ENCODE measurements at places on chromosomes 4 and X.

GRCh38 chrX:149513825-149514428 lies 8.8 kb upstream of the IDS start:
- no peak for DNase-seq

GRCh38 chrX:115560978-115561604 lies at the start of gene PLS3:
TSS of gene PLS3 (plus strand) at chrX:115561174. CDS start at chrX:115610251, 49,077 bp downstream.
- DNase-seq, result peak; percentile 71

GRCh38 chrX:24204331-24204730 lies 54.8 kb downstream of the ZFX start:
- no peak for DNase-seq

DNA sequence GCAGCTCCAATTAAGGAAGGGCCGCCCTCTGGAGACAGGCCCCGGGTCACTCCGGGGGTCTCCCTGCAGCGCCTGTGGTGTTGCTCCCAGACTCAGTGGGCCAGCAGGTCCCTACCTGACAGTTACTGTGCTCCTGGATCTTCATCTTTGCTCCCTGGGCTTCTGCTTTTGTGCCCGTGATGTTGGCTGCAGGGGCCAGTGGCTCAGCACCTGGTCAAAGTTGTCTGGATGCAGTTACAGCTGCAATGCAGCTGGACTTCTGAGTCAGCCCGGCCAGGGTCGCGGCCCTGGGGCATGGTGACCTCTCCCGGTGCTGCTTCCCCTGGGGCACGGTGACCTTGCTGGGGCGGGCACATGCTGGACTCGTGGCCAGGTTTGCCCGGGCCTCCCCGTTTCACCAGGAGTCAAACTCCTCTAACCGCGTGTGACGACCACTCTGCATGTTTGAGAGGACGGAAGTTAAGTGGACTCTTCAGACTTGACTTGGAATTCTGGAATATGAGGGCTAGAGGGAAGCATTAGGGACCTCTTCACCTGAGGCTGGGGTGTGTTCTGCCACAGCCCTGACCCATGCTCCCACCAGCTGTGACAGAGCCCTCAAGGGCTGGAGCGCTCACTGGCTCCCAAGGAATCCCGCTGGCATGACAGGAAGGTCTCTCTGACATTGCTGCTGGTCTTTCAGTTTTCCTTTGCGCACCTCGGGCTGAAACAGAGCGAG lies 3.7 kb downstream of the CTAG2 start:
- no peak for DNase-seq

DNA sequence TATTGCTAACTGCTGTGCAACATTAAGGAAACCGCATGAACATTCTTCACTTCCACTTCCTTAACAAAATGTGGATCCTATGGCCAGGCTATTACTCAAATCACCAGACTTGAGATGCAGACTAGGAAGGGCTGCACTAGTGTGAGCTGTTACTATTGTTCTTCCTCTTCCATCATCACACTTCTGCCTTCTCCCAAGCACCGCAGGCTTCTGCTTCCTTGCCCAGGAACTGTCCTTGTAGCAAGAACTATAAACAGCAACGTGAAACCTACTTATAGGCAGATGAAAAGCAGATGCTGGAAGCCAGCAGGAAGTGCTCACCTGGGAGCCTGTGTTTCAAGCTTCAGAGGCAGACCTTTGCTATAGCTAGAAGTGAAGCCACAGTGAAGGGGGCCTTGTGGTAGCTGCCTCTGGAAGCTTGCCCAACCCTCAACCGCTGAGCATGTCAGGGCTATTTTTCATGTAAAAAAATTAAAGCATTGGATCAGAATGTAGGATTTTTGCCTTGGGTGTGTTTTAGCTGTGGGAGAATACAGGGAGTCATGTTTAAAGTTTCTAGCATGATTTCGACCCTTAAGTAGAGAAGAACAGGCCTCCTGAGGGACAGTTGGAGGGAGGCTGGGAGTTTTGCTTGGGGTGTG lies 43.9 kb downstream of the CLNK start:
- no peak for DNase-seq

DNA sequence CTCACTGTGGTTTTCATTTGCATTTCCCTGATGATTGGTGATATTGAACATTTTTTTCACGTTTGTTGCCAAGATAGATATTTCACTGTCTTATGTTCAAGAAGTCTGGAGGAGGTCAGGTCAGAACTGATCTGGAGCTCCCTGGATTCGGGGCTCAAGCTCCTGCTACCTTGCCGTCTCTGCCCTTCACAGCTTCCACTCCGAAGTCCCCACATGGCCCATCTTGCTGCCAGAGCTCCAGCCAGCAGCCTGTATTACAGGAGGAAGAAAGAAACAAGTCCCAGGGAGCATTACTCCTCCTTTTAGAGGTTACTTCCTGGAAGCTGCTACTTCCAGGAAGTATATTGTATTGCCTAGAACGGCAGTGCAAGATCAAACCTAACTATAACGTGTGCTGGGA lies 17.9 kb upstream of the CDKN2AIP start:
- DNase-seq, result no peak

GRCh38 chrX:1743105-1743504 lies 128.2 kb downstream of the ASMT start:
- no peak for DNase-seq

DNA sequence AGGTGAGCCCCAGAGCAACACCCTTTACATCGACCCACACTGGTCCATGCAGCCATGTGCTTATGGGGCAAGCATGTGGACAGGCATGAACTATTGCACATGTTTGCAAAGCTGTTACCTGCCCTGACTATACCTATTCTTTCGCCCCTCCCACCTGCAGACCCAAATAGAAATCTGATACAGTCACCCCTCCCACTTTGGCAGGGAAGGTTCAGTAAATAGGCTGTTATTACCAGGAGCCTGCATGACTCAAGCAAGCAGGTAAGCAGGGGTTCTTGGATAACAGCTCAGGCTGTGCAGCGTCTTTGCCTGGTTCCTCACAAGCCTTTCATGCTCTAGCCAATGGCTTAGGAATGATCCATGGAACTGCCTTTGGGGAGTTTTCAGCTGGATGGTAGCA lies 122.7 kb upstream of the DIPK2B start:
- no peak for DNase-seq

GRCh38 chr4:37847311-37847884 lies 20.9 kb downstream of the PGM2 start:
- no peak for DNase-seq

GRCh38 chr4:158020176-158020575 lies 152.6 kb downstream of the GASK1B start:
- no peak for DNase-seq

DNA sequence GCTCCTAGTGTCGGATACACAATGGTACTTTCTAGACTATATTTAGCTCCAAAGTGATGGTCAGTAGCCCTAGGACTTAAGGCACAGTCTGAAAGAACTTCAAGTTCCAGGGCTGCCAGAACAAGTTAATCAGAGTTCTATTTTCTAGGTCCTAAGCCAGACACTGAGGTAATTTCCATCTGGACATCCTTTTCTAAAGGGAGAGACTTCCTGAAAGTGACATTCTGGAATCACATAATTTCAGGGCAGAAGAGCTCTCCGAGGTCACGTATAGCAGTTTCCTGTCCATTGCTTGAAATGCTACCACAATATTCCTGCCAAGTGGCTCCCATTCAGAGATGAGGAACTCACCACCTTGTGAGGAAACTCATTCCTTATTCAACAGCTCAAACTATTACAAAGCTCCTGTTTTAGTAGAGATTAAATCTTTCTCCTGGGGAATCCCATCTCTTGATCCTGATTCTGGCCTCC lies 117.9 kb downstream of the COL25A1 start:
- no peak for DNase-seq

DNA sequence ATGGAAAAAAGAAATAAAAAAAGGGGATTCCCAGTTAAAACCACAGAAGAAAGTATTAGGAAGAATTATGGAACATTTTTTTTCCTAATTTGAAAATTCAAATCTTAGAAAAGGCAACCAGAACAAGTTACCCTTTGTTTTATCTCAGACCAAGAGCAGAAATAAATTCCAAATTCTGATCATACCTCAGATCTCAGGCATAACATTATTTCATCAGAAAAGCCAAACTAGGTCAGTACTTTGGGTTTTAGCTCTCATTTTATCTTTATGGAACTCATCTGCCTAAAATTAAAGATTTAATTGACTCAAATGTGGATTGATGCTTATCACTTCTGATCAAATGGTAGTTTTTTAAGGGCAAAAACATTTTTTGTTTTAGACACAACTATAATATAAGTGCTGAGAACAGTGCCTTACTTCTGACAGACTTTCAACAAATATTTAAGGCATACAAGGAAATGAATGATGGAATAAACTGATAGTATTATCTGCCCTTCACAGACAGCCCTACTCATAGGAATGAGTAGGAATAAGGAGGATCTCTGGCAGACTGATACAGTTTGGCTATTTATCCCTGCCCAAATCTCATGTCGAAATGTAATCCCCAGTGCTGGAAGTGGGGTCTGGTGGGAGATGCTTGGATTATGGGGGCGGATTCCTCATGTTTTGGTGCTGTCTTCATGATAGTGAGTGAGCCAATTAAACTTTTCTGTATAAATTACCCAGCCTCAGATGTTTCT lies 245.3 kb upstream of the PITX2 start:
- DNase-seq, result no peak

GRCh38 chrX:21373637-21374162 lies 518 bp upstream of the CNKSR2 start:
- peak; percentile 87 for DNase-seq

DNA sequence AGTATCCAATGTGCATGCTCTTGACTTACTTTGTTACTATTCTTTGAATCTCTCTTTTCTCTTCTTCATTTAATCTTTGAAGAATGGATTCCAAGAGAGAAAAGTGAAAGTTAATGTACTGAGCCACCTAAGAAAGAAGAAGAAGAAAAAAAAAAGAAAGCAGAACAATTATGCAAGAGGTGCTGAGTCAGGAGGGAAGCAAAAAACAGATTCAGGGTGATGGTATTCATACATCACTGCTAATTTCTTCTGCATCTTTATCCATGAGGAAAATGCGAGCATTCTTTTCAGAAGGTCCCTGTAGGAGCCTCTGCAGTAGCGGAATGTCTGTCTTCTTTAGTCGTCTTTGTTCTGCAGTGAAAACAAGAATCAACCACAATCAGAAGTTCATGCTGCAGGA lies 43.9 kb downstream of the RASSF6 start:
- DNase-seq, result peak; percentile 23

DNA sequence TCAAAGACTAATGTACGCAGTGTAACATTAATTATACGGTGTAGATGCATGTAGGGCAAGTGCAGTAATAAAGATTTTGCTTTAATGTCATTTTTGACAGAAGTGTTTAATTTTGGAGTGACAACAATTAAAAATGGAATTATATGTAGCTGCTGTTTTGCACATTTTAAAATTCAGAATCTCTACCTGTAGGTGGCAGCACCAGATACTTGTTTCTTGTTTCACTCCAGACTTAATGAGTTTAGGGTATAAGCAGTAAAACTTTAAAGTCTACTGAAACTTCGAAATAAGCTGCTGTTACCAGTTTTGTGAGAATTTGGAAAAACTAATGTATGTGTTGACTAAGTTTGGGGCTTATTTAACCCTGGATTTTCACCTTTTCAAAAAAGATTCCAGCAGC lies 144.9 kb downstream of the POLA1 start:
- peak; percentile 38 for DNase-seq

- DNase-seq, result no peak
Observed at GRCh38 chr4:47646372-47646771, 161.3 kb downstream of the ATP10D start.

GRCh38 chr4:148151806-148152205 lies 290.4 kb downstream of the NR3C2 start:
- DNase-seq, result no peak

GRCh38 chr4:123786920-123787319 lies 390.3 kb downstream of the SPRY1 start:
- DNase-seq, result no peak

DNA sequence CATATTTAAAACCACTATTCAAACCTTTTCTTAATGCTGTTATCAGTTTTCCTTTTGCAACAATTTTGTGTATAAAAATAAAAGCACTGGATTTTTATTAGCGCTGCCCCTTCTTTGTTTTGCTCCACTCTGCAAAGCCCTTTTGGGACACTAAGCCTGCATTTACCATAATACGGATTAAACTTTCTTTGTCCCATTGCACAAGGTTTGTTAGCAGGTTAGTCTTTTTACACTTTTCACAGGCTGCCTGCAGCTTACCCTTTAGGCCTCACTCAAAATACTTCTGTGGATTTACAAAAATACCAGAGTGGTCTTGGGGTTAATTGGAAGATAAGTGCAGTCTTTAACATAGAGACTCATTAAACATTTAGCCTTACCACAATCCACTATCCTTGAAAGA lies 35.7 kb upstream of the MAB21L2 start:
- DNase-seq, result peak; percentile 34

- no peak for DNase-seq
Observed at GRCh38 chr4:138398322-138398721, 156.2 kb upstream of the SLC7A11 start.

DNA sequence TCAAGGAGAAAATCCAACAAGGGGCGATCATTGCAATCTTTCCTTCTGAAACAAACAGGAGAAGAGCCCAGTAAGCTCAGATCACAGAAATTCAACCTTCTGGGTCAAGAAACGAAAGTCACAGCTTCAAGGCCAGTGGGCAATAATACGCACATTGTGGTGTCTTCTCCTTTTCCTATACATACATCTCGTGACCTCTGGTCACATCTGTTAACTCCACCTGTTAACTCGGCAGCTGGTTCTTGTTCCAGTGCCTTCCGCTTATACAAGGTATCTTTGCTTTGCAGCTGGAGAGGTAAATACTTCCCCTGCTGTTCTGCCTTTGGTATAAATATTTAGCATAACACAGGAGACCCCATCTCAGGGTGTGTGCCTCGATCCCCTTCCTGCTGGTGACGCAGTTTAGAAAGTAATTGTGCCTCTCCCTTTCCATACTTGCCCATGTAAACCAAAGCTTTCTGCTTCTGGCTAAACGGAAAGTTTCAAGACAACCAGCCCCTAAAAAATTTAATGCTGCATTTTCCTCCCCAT lies 45.0 kb downstream of the CCDC149 start:
- DNase-seq, result no peak

- no peak for DNase-seq
Observed at GRCh38 chr4:183495184-183495583, 9.7 kb upstream of the ING2 start.

GRCh38 chr4:78971326-78971725 lies 32.1 kb upstream of the PAQR3 start:
- DNase-seq, result no peak
